ENCODE measurements at places on chromosomes 5 and 9.

DNA sequence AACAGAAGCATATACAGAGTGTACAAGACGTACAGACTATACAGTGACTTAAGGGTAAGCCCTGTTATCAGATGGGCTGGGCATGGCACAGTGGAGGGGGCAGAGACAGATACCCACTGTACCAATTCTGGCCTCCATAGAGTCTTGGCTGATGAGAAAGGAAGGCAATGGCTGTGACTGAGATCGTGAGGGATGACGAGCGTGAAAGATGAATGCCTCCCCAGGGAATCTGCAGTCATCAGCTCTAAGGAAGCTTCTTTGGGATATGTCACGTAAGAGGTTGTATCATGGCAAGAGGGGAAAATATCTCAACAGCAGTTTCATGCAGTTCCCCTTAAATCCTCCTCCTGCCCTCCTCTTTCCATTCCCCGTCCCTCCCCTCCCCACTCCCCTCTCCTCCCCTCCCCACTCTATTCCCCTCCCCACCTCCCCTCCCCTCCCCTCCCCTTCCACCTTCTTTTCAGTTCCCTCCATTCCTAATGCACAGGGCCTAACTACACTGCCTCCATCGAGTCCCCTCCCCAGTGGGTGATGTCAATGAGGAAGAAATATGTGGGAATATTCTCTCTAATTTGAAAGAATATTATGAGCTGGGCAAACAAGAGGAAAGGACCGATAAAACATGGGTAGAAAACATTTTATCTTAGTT is 226.4 kb upstream of the DAP start:
- DNase-seq: no peak

DNA sequence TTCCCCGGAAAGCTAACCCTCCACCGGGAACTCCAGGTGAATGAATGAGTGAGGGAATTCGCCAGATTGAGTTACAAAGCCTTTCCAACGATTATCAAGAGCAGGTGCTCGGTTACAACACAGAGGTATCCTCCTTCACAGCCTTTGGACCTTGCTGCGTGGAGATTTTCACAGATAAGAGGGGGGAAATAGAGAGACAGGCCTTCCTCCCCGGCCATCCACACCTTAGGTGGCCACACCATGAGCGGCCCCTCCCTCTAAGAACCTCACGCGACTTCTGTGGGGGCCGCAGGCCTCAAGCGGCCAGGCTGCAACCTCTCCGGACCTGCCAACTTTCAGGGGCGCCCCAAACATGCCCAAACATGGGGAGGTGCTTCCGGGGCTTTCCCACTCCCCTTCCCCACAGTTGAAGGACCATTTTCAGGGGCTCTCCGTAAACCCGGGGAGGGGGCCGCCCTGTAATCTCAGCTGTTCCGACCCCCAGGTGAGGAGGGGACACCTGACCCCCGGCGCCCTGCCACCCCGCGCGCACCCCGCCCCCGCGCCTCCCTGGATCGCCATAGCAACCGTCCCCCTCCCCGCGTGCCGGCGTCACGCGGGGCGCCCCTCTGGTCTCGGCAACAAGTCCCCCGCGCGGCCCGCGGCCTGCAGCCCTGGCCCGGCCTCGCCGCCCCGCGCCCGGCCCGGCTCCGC is 603 bp downstream of the DENND1A start:
- DNase-seq: no peak

DNA sequence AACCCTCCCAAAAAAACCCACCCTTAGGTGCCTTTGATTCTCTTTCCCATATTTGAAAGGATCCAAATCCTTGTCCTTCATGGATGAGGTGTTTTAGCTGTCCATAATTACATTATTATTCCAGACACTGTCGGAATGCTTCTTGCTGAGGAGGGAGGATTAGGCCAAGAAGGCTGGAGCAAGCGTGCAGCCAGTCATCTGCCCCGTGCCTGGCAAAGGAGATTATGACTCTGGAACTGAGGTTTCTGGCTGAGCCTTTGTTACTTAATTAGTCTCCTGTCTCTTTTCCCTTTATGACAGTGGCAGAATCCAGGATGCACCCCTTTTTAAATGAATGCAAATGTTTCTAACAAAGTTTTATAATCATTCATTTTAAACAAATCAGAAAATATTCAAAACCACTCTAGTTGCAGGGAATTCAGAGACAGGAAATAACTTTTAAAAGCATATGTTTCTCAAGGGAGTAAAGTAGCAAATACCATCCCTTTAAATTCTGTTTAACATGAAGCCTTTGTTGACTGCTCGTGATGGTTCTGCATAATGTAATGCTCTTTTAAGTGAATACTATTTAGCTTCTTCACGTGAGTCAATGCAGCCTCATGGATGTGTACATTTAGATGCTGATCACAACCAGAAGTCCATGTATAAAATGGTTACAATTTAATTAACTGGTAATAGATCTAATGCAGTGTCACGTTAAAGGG is 69.8 kb downstream of the GALNT10 start:
- DNase-seq: no peak

DNA sequence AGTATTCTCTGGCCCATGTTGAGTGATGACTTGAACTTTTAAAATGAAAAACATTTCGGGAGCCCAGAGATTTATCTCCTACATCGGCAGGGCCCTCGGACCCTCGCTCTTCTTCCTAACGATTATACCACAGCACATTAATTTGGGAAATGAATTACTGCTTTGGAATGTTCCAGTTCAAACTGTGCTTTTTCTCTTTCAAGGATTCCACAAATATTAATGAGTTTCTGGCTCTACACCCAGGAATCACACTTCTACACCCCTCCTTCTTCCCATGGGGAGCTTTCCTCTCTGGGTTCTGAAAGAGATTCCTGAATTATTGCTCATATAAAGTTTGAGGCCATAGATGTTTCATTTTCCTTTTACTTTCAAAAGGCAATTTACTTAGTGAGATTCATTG is 41.2 kb downstream of the NSG2 start:
- no peak for DNase-seq

Data from stimulated activated CD4-positive, alpha-beta T cell treated with anti-CD3 and anti-CD28 coated beads, Interleukin-15, amount 100 ng/mL, for 1 hour (primary cell).